ENCODE measurements at places on chromosomes 6 and 20.
A peak's percentile ranks its signal among the peaks of the same experiment; 100 is the strongest.

DNA sequence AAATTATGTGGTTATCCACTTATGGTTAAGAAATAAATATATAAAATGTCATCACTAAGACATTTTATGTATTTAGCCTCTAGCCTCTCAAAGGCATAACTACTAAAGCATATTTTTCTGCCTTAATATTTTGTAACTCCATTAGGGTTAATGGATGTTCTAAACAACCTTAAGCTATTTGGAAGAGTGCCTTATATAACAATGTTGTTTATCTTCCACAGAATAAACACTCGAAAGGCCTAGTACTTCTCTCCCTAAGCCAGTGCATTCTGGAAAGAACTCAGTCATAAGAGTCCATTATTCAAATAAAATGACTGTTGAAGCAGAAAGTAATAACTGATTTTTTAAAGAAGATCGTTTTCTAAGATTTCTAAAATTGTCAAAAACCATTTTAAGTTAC, 15.0 kb upstream of the PRIM2 start:
- DNase-seq: no peak

DNA sequence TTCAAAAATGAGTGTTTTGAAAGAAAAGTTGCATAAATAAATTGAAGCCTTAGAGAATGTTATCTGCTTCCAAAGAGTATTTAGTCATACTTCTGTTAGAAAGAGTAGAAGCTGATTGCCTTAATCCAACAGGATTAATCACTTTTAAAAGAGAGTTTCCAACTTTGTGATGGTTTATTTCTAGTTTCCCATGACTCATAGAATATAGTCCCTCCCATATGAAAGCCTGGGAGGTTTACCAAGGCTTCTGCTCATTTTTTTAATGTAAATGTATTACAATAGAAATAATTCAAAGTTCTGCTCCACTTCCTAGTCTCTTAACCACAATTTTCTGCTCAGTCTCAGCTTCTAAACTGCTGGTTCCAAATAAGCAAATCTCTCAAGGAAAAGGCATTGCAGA, 118.0 kb upstream of the IRAK1BP1 start:
- no peak for DNase-seq

- peak; percentile 53 for DNase-seq
Measured at GRCh38 chr6:100001915-100002388, 7.9 kb upstream of the MCHR2 start.

GRCh38 chr6:83057705-83058321, 7.8 kb downstream of the UBE3D start:
- peak; percentile 40 for DNase-seq

DNA sequence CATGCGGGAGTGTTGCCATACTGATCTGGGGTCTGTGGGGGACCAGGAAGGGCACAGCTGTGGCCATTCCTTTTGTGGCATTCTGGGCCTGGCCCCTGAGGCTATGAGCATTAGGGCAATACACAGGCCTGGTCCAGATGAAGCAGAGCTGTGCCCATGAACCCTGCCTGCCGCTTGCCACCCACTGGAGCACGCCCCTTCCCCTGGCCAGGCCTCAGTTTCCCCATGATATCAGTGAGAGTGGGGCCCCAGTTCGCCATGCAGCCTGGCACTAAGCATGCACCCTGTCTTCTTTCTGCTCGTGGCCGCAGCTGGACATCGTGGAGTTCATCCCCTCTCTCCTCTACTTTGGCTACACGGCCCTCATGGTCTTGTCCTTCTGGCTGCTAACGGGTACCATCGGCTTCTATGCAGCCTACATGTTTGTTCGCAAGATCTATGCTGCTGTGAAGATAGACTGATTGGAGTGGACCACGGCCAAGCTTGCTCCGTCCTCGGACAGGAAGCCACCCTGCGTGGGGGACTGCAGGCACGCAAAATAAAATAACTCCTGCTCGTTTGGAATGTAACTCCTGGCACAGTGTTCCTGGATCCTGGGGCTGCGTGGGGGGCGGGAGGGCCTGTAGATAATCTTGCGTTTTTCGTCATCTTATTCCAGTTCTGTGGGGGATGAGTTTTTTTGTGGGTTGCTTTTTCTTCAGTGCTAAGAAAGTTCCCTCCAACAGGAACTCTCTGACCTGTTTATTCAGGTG, 42.4 kb downstream of the PLAGL2 start:
- DNase-seq: no peak

DNA sequence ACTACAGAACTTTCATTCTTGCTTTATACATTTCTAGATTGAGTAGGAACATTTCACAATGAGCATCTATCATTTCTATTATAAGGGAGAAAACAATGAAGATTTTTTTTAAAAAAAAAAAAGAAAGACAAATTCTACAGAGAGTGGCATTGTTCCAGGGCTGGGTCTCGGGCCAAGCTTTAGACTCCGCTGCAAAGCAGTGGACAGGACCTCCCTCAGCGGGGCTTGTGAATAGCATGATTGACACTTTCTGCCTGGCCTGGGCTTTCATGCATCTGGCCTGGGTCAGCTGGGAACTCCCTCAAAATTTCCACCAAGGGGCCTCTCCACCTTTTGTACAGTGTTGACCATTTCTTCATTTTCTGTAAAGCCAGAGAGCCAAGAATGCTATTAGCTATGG, 55.8 kb upstream of the HIVEP2 start:
- DNase-seq: no peak
